Pons (tissue), 1 donor: ENCODE measurements at places on chromosomes 13 and 19.

DNA sequence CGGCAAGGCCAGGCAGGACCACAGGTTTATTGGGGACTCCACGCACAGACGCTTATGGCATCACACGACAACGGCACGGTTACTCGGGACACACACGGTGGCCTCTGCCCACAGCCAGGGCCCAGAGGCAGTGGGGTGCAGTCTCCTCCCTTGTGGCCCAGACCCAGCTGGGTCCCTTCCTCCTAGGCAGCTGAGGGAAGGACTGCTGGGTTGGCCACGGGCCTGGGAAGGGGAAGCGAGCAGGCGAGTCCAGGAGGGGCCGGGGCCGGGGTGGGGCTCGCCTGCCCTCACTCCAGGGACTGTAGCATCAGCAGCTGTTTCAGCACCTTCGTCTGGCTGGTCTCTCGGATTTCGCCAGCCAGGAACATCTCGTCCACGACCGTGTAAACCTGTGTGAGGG lies 12.5 kb downstream of the AP2S1 start:
- DNase-seq = no peak

- DNase-seq = no peak
Observed at GRCh38 chr13:30629527-30629926, 11.8 kb downstream of the USPL1 start.

DNA sequence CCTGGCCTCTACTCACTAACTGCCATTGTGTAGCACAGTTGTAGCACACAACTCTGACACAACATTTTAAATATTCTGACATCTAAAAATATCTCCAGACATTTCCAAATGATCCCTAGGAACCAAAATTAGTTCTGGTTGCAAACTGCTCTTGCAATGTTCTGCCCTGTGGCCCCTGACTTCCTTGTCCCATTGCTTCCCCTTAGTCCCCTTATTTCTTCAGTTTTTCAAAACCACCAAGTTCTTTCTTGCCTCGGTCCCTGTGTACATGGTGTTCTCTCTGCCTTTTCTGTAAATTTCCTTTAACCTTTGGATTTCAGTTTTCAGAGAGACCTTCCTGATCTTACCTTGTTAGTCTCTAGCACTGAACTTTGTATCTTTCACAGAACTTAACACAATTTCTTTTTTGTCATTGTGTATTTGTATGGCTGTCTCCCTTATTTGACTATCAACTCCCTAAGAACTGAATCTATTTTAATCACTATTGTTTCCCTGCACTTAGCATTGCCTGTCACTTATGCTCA lies 87.6 kb upstream of the MLNR start:
- DNase-seq = no peak

DNA sequence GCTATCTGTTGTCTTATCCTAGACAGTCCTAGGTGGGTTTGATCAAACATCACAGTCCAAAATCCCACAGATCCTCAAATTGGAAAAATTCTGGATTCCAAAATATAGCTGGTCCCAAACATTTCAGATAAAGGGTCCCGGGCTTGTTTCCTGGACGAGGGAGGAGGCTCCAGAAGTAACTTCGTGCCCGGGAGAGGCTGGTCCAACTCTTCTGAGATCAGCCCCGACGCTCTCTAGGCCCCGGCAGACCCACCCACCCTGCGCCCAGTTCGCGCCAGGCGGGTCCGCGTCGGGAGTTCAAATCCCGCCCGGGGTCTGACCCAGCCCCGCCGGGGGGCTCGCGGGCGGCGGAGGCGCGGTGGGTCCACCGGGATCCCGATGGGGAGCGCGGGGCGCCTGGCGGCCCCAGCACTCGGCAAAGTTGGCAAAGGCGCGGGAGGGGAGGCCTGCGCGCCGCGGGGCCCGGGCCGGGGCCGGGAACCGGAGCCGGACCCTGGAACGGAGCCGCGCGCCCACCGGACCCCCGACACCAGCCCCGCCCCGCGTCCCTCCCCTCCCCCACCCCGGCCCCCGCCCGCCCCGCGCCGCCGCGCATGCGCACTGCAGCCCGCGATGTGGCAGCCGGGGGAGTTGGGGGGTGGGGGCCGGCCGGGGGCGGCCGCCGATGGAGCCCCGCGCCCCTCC lies 513 bp downstream of the MIER2 start:
- DNase-seq = no peak

DNA sequence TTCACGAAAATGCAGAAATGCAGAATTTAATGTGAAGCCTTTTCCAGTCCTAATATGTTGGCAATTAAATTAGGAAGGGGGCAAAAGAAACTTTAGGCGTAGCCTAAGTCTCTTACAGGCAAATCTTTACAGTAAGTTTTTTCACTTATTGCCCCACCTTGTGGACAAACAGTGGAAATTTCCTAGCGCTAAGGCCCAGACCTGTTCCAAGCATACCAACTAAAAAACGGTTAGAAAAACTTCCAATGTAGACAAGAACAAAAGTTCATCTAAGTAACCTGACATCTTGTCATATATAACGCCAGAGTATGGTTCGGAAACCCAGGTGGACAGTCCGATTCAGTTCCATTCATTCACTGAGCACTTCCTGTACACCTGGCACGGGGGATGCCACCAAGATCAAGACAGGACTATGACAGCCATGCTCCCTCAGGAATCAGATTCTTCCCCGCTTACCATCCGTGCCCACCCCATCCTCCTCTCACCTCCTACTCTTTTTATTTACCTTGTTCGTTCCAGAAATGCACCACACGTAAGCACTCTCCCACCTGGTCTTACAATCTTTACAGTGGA lies 4.9 kb downstream of the ZAR1L start:
- peak; percentile 63 for DNase-seq

GRCh38 chr13:40503966-40504591 lies 162.4 kb downstream of the FOXO1 start:
- DNase-seq = no peak

DNA sequence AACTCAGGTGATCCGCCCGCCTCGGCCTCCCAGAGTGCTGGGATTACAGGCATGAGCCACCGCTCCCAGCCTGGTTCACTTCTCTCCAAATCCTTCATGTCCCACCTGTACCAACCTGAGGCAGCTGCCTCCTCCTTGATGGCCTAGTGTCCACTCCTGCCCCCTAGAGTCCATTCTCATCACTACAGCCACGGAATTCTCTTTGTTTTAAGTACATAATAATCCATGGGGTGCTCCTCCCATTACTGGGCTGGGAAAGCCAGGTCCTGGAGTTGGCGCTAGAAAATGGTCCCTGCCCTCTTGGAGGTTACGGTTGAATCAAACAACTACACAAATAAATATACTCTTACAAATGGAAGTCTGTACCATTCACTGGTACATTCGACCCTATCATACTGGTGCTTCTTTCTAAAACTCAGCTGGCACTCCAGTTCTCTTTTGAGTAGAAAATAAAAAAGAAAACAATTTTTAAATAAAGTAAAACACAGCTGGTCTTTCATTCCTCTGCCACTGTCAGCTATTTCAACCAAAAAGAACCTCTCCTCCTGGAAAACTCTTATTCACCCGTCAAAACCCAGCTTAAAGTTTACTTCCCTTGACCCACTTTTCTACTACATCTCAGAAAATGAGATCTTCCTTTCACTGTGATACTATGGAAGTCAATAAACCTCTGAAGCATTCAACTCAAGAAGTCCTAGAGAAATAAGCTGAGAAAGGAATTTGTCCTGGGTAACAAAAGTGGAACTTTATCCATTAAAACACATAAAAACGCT lies 22.4 kb upstream of the ARHGEF18 start:
- DNase-seq = no peak

GRCh38 chr19:21430675-21431074 lies 33.7 kb downstream of the ZNF493 start:
- DNase-seq = no peak

- no peak for DNase-seq
Observed at GRCh38 chr19:21677696-21678418, 89.5 kb downstream of the ZNF100 start.

DNA sequence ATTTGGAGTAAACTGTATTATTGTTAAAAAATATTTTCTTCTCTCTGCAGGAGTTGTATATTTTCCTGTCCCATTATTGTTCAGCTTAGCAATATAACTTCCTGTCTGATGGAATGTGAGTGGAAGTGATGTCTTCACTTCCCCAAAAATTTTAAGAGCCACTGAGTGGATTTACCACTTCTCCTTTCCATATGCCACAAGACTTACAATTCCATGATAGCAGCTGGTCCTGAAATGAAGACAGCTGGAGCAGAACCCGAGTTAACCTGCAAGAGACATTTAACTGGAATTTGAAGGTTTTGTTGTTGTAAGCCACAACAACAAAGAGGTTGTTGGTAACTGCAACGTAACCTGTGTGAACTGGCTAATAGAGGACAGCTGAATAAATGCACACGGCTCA lies 23.4 kb upstream of the TBC1D4 start:
- DNase-seq = peak; percentile 72

DNA sequence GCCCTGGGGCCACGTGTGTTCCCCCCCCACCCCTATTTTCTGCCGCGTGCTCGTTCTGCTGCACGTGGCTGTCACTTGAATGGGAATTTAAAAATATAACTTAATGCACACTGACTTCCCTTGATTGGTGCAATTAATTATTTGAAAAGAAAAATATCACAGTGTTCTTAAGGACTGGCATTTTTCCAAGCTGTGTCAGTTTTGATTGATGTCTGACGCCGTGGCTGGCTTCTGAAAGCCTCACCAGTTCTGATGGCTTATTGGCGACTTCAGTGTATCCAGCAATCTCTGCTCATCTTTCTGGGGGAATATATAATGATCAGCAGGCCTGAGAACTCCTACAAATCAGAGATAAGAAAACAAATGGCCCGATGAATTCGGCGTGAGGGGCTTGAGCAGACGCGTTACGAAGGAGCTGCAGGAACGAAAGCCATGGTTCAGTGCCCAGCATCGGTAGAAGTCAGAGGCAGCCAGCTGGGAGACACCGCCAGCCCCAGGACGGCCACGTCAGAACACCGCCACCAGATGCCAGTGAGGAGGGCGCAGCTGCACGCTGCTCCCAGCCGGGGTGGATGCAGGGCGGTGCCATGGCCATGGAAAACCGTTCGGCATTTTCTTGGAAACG lies 111.2 kb downstream of the KDM4B start:
- peak; percentile 24 for DNase-seq

GRCh38 chr19:34732612-34733211 lies 1.3 kb upstream of the ZNF181 start:
- no peak for DNase-seq
